ENCODE measurements at places on chromosomes 12 and 14. TPM values are rescaled to one million over a fixed set of nuclear protein-coding genes. Genes with fewer than 3 reads are reported as not detected.

Gene EP400
- total RNA-seq, result 11.0 TPM

Gene LRRC10
- 0.52 TPM for total RNA-seq

Gene KRT85
- 0.52 TPM for total RNA-seq

Gene ERBB3
- 154 TPM for total RNA-seq

Gene ACSM4
- not detected for total RNA-seq

Gene NFYB
- 8.9 TPM for total RNA-seq

Gene GLIPR1L2
- total RNA-seq, result not detected

Gene SLC6A13
- 2.6 TPM for total RNA-seq

Measured in skeletal muscle tissue (tissue), 5 donors.